ENCODE measurements at places on chromosomes 5 and 9.

- DNase-seq = no peak
These were observed 17.2 kb upstream of the CCDC112 start for GRCh38 chr5:115313632-115314031.

DNA sequence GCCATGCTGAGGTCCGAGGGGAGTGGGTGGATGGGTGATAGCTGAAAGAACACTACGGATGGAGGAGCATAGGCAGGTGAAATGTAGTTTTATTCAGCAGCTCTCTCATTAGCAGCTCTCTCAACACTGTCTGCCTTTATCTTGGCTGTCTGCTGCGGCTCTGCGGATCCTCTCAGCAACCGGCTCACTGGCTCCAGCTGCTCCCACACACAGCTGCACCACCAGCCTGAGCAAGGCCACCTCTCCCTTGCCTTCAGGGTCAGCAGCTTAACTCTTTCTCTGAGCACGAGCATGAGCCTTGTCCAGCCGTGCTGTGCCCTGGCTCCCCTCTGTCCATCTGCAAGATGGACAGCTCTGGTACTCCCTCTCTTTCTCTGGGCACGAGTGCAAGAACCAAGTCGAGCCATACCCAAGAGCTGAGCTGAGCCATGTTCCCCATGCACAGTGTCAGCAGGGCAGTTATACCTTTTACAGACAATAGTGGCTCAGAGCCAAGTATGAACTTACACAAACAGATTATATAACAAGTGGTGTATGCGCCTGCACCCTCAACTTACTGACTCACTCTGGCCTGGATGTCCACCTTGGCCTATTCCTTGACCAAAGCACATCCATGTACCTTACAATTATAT, 108.5 kb downstream of the MACIR start:
- no peak for DNase-seq

- DNase-seq = peak; percentile 76
These were observed 61.6 kb downstream of the CSNK1A1 start for GRCh38 chr5:149489605-149490037.

DNA sequence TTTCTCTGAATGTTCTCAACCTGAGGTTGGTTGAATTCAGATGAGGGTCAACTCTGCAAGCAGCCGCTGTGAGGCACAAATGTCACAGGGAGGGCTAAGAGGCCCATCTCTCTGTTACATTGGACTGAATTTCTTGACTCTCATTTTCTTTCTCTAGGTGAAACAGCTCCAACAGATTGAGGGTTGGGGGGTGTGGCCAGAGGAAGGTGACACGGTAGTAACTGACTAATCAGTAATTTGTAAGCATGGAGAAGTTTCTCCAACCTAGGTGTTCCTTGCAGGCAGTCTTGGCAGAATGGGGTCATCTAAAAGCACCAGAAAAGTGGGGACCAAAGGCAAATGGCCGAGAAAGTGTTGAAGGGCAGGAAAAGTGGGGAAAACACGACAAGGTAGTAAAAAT, 16.8 kb downstream of the CCT5 start:
- no peak for DNase-seq

DNA sequence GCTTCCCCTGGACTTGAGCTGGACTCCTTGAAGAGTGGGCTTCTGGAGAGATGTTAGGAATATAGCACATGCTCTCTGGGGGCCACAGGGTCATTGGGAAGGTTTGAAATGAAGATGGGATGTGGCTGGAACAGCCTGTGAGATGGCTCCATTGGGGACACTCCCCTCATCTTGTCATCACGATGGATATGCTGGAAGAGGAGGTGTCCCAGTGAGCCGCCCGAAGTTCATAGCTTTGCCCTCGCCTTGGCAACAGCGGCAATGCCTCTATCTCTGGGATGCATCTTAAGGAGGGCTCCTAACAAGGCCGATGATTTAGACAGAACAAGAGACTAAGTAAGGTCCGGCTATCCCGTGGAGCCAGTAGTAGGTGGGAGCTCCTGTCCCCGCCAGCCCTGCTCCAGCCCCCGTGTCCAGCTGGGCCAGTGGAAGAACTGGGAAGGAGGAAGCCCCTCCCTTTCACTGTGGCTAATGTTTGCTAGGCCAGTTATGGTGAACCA, 23.9 kb downstream of the AMBP start:
- no peak for DNase-seq

- DNase-seq = no peak
These were observed 53.6 kb downstream of the ELL2 start for GRCh38 chr5:95907740-95908706.

DNA sequence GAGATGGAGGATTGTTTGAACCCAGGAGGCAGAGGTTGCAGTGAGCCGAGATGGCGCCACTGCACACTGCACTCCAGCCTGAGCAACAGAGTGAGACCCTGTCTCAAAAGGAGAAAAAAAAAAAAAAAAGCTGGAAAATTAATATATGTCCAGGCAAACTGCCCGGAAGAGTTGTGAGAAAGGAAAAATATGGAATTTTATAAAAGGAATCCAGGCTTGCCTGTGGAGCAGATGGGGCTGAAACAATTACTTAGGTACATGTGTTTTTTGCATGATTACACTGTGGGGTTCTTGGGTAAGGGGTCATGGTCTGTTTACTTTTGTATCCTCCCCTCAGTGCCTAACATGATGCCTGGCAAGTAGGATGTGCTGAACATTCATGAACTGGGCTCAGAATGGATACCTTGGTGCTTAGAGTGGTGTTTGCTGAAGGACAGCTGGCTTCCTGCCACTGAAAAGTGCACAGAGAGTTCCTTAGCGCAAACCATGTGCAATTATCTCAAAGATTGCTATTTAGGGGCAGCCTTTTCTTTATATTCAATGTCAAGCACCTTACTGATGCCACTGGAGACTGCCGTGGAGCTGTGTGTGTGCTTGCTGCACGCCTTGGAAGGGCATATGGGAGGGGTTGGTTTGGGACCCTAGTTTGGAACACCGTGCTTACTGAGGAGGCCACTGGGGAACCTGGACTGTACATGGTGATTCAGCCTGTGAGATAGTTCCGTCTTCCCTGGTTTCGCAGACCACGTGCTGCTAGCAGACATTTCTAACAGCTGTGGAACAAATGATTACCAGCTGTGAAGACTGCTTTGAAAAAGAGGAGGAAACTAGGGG, 78.4 kb downstream of the MAP1B start:
- peak; percentile 88 for DNase-seq

- DNase-seq = no peak
These were observed 184.3 kb downstream of the CTNND2 start for GRCh38 chr5:11719888-11720481.

DNA sequence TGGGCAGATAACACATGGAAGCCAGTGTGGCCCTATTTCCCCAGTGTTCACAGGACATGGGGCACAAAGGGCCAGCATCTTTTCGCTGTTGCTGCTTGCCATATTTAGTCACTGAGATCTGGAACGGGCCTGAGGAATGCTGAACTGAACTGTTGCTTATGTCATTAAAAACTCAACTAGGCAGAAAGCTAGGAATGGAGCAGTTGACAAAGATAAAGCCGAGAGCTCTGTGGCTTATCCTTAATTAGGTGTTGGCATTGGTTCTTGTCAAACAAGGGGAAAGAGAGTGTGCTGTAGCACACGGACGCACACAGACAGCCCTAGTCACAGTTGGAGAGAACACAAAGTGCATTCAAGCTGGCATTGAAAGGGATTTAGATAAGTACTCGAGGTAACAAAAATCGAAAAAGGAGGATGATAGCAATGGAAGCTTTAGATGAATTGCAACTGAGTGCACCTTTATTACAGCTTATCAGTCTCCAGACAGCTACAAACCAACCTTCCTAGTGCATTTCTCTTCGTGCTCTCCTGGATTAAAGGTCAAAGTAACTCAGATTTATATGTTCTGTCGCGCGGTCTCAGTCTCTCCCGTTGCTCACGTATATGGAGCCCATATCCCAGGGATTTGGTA, 450.2 kb upstream of the ZNF608 start:
- DNase-seq = no peak

DNA sequence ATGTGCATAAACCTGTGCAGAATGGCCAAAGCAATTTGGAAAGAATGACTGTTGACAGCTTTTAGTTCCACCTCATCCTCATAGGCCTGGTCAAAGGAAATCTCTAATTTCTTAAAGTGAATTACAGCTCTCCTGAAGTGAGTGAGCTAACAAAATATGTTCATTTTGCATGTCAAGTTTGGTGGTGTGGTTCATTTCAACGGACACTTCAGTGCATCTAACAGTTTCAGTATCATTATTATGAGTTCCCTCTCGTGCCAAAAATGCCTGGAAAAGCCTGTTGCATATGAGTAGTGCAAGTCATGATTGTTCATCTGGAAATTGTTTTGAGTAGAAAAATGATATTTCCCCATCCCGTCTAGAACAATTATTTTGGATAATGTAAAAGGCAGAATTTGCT, 53.2 kb upstream of the HMHB1 start:
- DNase-seq = peak; percentile 79
